ENCODE measurements at places on chromosomes 4 and X.

GRCh38 chr4:156638925-156639605 is 332.5 kb downstream of the PDGFC start:
- no peak for DNase-seq

DNA sequence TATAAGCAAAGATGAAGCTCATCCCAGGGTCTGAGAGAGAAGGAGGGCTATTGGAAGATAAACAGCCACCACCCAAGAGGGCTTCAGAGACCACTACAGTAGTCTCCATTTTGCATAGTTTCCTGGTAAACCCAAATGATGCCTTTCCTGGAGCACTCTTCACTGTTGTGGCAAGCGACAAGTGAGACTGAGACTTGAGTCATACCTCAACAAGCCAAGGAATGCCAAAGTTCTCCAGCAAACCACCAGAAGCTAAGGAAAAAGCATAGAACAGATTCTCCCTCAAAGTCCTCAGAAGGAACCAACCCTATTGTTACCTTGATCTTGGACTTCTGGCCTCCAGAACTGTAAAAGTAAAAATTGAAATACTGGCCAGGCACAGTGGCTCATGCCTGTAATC is 65.9 kb downstream of the LARP7 start:
- no peak for DNase-seq

DNA sequence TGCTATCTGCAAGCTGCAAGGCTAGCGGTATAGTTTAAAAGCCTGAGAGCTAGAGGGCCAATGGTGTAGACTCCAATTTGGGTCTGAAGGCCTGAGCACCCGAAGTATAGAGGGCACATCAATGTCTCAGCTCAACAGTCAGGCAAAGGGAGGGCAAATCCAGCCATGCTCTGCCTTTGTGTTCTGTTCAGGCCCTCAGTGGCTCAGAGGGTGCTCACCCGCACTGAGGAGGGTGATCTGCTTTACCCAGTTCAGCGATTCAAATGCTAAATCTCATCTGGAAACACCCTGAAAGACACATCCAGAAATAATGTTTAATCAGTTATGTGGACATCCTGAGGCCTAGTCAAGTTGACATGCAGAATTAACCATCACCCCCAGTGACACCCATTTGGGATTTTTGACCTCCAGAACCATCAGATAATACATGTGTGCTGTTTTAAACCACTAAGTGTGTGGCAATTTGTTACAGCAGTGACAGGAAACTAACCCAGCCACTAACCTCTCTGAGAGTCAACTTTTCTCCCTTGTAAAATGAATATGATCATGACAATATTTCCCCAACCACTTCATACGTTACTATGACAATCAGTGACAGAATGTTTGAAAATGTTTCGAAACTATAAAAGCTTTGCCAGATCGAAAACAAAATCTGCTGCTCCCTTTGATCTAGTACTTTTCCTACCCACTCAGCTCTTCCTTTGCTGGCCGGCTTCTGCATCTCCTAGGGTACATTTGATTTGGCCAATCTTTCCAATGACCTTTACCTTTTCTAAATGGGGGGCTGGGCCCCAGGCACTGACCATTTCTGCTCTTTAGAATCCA is 8.4 kb upstream of the TBL1X start:
- DNase-seq, result peak; percentile 39

DNA sequence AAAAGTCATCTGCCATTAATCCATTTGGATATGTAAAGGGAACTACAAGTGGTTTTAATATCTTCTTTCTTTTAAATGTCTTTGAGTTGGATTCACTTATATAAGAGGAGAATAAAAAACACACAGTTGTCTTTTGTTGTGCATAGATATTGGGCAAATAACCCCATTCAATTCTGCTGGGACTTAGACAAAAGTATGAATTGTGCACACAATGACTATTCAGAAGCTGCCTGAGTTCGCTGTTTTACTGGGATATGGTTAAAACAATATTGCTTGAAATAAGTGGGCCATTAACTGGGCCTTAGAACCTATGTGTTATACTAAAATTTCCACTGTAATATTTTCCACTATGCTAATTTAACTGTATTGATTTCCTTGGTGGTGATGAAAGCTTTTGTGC is 71.7 kb downstream of the PCYT1B start:
- DNase-seq, result no peak

- DNase-seq, result no peak
Observed at GRCh38 chr4:57672846-57673433, 562.8 kb upstream of the IGFBP7 start.

- DNase-seq, result no peak
Observed at GRCh38 chr4:125382995-125383394, 68.2 kb downstream of the FAT4 start.

DNA sequence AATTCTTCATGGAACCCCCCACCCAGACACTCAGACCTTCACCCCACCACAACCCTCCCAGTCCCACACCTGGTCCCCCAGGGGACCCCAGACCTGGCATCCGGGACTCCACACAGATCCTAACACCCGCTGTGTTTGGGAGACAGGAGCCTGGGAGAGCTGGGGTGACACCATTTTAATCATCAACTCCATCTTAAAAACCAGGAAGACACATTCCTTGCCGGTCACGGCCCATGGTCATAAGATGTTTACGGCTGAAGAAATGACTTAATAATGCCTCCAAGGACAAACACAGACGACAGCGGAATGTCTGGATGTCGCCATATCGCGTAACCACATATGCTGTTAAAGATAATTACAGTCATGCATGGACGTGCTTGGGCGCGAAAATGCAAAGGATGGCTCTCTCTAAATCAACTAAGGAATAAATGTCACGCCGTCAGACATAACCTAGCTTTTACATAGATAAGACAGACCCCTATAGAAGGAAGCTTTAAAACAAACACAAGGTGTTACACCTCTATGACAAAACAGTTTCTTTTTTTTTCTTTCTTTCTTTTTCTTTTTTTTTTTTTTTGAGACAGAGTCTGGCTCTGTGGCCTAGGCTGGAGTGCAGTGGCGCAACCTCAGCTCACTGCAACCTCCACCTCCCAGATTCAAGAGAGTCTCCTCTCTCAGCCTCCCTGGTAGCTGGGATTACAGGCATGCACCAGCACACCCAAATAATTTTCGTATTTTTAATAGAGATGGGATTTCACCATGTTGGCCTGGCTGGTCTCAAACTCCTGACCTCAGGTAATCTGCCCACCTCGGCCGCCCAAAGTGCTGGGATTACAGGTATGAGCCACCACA is 2.1 kb upstream of the DHRSX start:
- DNase-seq, result no peak

GRCh38 chrX:50893466-50893865 is 17.1 kb upstream of the BMP15 start:
- no peak for DNase-seq

DNA sequence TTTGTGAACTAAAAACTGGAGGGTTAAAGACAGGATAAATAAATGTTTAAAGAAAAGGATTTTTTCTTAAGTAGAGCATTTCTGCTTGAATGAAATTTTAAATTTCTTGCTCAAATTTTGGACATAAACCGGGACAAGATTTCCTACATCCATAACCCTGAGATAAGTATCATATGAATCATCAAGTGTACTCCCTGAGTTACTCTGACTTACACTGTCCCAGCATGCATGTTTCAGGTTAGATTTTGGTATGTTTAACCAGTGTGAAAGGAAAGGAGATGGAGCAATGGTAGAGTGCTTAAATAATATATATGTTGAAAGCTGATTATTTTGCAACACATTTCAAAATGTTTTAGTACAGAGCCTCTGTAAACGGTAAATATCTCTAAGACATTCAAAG is 175.2 kb downstream of the ADGRL3 start:
- DNase-seq, result no peak

GRCh38 chrX:41602816-41603345 is 85.9 kb upstream of the GPR34 start:
- DNase-seq, result no peak

DNA sequence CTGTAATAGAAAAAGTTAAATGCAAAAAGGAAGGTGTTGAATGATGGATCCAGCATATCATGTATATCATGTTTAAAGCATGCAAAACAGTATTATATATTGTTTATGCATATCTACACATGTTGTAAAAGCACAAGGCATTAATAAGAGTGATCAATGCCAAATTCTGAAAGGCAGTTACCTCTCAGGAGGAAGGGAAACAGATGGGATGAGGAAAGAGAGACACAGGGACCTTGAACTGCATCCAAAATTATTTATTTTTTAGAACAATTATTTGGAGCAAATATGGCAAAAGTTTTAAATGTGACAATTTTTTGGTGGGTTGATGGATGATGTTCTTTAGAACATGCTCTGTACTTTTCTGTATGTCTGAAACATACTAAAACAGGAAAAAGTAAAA is 193.4 kb downstream of the CLCN4 start:
- no peak for DNase-seq

All from stimulated activated CD8-positive, alpha-beta memory T cell treated with anti-CD3 and anti-CD28 coated beads, Interleukin-4, amount 100 ng/mL, for 48 hours (primary cell).